ENCODE measurements at places on chromosomes 16 and 17.

DNA sequence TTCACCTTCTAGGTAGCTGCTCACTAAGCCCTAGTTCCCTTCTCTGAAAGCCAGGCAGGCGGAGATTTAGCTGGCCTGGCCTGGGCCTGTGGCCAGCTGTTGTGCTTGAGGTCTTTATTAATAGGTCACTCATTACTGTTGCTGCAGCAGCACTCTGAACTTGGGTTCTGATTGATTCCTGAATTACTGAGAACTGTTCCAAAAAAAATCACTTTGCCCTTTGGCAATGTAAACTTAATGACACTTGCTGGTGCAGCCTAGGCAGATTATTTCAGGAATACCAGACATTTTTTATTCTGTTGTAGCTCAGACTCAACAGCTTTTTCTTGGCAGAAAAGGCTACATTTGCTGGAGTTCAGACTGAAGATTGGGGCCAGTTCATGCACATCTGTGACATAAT is 2.7 kb downstream of the TOM1L1 start:
- no peak for DNase-seq

DNA sequence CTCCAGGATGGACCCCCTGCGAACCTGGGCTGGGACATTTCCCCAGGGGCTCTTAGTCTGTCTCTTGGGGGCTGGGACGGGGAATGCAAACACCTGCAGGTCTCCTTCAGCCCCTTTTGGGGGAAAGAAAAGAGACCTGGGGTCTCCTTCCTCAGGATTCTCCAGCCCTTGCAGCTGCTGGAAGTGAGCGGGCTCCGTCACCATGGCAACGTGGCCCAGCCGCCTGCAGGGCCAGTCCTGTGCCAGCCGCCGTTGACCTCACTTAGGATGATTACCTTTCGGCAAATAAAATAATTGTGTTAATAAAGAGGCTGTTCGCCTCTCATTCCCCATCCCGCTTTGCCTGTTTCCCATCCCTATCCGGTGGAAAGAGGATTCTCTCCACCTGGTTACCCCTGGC is 25.7 kb downstream of the MRM1 start:
- DNase-seq: no peak

GRCh38 chr17:7606280-7606679 is 8.4 kb downstream of the FXR2 start:
- DNase-seq: no peak

DNA sequence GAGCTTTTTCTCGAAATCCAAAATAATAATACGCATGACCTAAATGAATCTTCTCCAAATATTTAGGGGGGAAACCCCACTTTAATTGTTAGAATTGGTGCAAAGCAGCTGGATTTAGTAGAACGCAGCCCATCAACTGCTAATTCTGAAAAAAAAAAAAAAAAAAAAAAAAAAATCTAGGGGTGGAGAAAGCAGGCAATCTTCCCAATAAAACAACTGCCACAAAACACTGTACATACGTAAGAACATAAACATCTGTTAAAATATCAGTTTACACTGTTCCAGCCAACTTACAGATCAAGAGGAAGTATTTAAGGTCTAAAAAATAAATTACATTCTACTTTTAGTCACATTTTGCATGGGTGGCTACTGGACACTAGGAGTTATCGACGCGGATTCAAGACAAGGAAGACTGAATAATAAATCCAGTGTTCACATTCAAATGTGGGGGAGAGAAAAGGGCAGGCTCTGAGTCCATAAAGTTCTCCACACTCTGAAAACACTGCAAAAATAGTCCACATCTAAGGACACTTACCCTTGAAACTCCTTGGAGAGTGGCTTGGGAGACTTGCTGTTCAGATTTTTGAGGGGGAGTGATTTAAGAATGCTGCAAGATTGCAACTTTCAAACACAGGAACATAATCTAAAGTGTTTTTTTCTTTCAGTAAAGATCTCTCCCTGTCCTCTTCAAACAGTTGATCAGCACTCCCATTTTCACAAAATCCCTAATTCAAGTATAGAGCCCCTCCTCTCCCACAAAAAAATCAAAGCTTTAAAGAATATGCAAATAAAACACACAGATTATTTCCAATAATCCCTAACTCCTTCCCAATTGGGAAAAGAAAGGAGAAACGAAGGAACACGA is 1.3 kb downstream of the APPBP2 start:
- DNase-seq: peak; percentile 13

DNA sequence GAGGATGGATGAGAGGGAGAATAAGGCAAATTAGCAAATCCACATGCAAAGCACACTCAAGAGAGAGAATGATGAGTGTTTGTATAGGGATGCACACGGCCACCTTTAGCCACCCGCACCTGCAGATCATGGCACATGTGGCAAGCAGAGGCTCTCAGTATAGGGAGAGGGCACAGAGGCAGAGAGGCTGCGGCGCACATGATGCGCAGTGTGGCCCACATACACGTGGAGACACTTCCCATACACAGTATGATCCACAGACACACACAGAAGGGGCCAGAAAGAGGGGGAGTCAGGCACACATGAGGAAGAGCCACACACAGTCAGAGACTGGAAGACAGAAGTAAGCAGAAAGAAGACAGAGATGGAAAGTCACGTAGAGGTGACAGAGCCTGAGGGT is 6.5 kb upstream of the CHD3 start:
- DNase-seq: peak; percentile 21
